ENCODE measurements at places on chromosomes 5 and 9. TPM values are rescaled to one million over a fixed set of nuclear protein-coding genes. Genes with fewer than 3 reads are reported as not detected.

DNA sequence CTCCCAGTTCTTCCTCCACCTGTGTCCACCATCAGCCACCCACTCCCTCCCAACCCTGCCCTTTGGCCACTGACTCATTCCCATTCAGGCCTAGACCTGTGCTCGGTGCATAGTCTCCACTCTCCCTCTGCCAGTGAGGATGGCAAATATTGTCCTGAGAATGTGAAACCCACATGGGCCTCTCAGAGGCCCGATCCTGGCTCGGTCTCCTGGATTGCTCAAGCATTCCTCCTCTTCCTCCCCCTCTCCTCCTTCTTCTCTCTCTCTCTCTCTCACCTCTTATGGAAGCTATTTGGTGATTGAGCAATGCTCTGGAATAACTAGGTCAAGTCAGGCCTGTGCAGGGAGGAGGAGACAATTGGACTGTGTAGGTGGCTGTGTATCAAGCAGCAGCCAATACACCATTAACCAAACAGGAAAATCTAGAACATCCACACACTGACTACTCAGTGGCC, 99.9 kb downstream of the KLF4 start:
- H3K36me3 ChIP-seq, result no peaks in the 10 kb centered on the region
- no peaks in the 10 kb centered on the region for H3K4me1 ChIP-seq
- no peak overlapping the region for H3K4me3 ChIP-seq
- DNase-seq, result no peak

DNA sequence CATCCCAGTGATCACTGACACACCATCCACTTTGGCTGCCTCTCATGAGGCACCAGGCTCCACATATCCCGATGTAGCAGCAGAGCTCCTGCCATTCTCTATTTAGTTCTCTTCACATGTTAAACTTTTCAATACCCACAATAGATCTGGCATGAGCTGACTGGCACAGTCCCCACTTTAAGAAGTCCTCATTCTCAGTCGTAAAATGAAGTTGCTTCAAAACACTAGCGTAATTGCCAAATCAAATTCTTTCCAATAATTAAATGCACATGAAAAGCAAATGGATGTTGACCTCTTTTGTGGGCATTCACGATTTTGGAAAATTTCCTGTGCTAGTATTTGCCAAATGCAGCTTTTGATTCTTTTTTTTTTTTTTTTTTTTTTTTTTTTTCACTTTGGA, 32.4 kb downstream of the HAPLN1 start:
- H3K36me3 ChIP-seq, result no peaks in the 10 kb centered on the region
- peaks cover 2% of the 10 kb centered on the region for H3K27me3 ChIP-seq
- H3K27ac ChIP-seq, result no peak overlapping the region
- no peak overlapping the region for H3K4me3 ChIP-seq
- no peaks in the 10 kb centered on the region for H3K4me1 ChIP-seq

DNA sequence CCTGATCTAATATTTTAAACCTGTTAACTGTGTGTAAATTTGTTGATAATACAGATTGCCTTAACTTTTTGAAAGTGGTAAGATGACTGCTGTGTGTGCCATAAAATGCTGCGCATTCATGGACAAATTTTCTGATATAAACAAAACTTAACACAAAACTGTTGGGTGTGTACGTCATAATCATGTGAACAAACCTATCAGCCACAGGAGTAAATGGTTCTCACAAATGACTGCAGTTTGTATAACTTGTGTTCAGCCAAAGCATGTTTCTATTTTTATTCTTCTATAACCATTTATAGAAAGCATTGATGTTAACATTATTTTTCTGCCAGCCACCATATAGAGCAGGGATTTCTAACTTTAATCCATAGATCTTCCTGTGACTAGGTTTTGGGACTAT, 21.5 kb downstream of the CAMK4 start:
- no peaks in the 10 kb centered on the region for H3K27me3 ChIP-seq
- H3K4me3 ChIP-seq, result no peak overlapping the region
- peak overlapping the region; percentile 49 for H3K27ac ChIP-seq

DNA sequence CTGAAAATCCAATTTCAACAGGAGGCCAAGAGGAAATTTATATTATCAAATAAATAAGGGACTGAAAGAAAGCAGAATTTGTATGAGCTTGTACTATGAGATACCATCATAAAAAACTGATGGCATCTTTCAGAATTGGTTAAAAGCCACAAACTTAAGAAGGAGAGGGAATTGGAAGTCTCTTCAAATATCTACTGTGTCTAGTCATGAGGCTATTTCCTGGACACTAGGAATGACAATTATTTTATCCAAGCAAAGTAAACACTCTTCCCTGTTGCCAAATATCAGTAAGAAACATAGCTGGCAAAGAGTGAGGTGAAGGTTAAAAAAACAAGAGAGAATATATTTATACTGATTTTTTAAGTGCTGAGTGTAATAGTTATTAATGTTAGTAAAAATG, 101.5 kb upstream of the ARRDC3 start:
- no peaks in the 10 kb centered on the region for H3K36me3 ChIP-seq
- no peak overlapping the region for H3K4me3 ChIP-seq
- no peak overlapping the region for H3K27ac ChIP-seq
- no peak for DNase-seq
- H3K4me1 ChIP-seq, result no peaks in the 10 kb centered on the region

DNA sequence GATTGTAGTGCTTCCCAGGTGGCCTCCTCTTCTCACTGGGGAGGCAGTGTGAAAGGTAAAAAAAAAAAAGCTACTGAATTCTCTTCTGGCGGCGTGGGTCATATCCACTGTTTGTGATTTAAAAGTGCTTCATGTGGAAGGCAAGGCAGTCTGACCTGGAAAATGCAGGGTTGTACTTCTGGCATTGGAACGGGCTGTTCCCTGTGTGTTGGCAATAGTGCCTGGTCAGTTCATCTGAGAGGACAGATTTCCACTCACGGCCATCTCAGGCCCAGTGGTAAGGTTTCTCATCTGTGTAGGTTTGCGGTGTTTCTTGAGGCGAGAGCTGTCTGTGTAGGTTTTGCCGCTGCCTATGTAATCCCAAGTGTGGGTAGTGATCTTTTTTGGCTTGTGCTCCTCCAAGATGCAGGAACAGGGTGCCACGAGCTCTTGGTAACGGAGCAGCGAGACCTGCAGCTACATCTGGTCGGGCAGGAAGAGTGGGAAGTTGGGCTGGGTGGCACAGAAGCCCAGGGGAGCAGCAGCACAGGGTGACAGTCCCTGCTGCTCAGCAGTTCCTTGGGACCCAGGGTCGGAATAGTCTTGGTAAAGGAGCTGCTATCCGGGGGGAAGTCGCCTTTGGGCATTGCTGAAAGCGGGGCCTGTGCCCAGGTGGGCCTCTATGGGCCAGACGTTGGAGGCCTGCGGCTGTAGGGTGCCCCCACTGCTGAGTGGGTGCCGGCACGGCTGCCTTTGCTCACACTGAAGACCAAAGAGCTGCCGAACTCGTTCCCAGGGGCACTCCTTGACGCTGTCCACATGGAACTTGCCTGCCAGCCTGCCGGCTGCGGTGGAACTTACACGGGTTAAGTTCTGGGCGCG, 11.2 kb downstream of the RCL1 start:
- H3K36me3 ChIP-seq, result peaks cover 31% of the 10 kb centered on the region
- no peak for DNase-seq
- H3K4me3 ChIP-seq, result no peak overlapping the region
- no peaks in the 10 kb centered on the region for H3K27me3 ChIP-seq
- H3K27ac ChIP-seq, result no peak overlapping the region

GRCh38 chr5:42944989-42945388, 95.1 kb downstream of the ANXA2R start:
- H3K4me3 ChIP-seq, result no peak overlapping the region
- DNase-seq, result no peak
- no peak overlapping the region for H3K27ac ChIP-seq

Gene FOXD4L6
- total RNA-seq, result not detected

Gene SOWAHA
- not detected for total RNA-seq

Gene VCAN
- total RNA-seq, result 0.02 TPM

Gene CMBL
- 1.2 TPM for total RNA-seq

Gene PRDM9
- total RNA-seq, result not detected
